ENCODE measurements at places on chromosomes 13 and 19.

GRCh38 chr13:42477596-42478190 is 96.3 kb upstream of the TNFSF11 start:
- DNase-seq, result no peak

DNA sequence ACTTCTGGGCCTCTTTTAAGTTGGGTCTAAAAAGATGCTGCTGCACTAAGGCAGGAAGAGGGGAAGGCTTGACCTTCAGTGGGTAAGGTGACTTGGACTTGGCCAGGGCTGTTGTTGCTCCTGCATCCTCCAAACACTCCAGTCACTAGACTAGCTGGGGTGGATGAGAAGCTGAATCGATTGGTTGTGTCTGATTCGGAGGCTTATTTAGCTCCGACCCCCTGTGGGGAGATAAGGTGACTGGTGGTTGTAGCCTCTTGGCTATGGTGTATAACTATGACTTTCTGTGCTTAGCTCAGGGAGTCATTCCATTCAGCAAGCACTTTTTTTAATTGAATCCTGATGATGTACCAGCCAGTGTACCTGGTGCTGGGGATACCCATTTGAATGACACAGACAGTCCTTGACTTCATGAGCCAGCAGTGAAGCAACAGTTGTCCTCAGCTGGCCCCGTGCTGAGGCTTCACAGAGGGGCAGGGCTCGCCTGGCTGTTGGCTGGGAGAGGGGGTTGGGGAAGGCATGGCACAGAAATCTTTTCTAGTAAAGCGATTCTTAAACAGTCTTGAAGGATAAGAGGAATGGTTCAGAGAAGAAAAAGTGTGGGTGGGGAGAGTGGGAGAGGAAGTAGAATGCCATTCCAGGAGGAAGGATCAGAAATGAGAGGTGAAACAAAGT is 9.9 kb downstream of the PCDH8 start:
- no peak for DNase-seq

DNA sequence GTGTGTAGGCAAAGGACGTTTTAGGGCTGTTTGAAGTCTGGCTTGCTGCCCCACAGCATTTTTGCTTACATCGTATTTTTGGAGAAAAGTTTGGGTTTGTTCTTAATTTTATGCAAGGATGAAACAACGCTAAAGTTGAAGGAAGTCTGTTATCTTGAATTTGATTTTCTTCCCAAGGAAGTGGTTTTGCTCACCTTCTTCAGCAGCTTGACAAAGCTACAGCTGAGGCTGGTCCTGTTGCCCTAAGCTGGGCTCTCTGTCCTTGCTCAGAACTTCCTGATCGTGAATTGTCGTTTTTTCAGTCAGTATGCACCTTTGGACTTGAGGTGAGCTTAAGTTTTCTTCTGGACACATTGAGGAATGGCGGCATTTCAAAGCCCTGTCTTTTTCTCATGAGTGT is 62.1 kb upstream of the GSX1 start:
- DNase-seq, result no peak

GRCh38 chr13:39913339-39913738 is 257.9 kb downstream of the COG6 start:
- DNase-seq, result no peak

DNA sequence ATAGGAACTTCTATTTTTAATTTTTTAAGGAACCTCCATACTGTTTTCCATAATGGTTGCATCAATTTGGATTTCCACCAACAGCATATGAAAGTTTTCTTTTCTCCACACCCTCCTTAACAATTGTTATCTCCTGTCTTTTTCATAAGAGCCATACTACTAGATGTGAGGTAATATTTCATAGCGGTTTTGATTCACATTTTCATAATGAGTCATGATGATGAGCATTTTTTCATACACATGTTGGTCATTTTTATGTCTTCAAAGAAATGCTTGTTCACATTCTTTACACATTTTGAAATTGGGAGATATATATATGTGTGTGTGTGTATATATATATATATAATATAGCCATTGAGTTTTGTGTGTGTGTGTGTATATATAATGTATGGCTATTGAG is 420.3 kb upstream of the PCDH9 start:
- DNase-seq, result no peak

Measured in effector memory CD4-positive, alpha-beta T cell (primary cell).